Kidney tubule cell (primary cell): ENCODE measurements at places on chromosomes 13 and 19.
A peak's percentile ranks its signal among the peaks of the same experiment; 100 is the strongest.

DNA sequence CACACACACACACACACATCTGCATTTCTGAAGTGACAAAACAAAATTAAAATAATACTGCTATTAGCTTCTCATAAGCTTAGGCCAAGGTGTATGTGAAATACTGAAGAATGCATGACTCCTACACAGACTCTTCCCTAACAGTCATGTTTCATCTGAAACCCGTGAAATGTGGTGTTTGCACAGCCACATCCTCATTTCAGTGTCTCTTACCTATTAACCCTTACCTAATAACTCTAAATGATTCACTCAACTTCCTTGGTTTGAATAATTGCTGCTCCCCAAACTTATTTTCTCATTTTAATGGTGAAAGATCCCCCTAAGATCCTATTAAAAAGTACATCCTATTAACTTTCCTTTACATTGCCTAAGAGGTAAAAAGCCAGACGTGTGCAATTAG is 117.6 kb downstream of the MIPEP start:
- peak; percentile 82 for DNase-seq

DNA sequence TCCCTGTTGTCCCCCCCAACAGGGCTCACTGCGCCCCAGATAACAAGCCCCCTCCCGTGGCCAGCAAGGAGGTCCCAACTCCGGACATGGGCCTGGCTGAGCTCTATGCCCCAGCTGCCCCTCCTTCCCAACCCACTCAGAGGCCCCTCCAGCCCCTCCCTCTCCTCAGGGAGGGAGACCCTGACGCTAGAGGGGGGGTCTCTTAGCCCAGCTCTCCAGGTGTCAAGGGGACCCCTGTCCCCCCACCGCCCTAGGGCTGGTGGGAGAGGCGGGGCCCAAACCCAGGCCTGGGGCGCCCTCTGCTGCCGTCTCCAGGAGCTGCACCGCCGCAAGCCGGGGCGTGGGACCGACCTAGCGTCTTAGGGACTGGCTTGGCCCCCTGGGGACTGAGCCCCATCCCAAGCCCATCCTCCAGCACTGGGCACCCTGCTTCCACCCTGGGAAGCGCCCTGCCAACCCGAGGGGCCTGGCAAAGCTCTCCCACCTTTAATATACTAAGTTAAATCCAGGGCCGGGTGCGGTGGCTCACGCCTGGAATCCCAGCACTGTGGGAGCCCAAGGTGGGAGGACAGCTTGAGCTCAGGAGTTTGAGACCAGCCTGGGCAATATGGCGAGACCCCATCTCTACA is 1.4 kb downstream of the GRIN3B start:
- peak; percentile 37 for DNase-seq

GRCh38 chr19:6576869-6577475 is 14.0 kb downstream of the CD70 start:
- no peak for DNase-seq

- peak; percentile 95 for DNase-seq
These were observed 80.3 kb upstream of the KLHL1 start for GRCh38 chr13:70188567-70188966.

GRCh38 chr13:90533866-90534265 is 813.6 kb upstream of the MIR17HG start:
- DNase-seq = no peak

GRCh38 chr19:32653599-32653915 is 21.4 kb downstream of the ANKRD27 start:
- no peak for DNase-seq

DNA sequence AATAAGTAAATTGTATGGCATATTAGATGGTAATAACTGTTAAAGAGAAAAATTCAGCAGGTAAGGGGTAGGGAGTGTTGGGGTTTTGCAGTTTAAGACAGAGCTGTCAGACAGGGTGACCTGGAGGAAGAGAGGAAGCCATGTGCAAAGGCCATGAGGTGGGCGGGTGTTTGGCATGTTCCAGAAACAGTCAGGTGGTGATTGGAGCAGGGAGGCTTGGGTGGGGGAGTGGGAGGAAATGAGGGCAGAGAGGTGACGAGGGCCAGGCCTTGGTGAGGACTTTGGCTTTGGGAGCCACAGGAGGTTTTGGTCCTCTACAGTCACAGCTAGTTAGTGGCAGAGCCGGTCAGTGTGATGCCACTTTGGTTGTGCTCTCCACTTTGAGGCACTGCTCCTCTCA is 20.1 kb downstream of the RYR1 start:
- no peak for DNase-seq

DNA sequence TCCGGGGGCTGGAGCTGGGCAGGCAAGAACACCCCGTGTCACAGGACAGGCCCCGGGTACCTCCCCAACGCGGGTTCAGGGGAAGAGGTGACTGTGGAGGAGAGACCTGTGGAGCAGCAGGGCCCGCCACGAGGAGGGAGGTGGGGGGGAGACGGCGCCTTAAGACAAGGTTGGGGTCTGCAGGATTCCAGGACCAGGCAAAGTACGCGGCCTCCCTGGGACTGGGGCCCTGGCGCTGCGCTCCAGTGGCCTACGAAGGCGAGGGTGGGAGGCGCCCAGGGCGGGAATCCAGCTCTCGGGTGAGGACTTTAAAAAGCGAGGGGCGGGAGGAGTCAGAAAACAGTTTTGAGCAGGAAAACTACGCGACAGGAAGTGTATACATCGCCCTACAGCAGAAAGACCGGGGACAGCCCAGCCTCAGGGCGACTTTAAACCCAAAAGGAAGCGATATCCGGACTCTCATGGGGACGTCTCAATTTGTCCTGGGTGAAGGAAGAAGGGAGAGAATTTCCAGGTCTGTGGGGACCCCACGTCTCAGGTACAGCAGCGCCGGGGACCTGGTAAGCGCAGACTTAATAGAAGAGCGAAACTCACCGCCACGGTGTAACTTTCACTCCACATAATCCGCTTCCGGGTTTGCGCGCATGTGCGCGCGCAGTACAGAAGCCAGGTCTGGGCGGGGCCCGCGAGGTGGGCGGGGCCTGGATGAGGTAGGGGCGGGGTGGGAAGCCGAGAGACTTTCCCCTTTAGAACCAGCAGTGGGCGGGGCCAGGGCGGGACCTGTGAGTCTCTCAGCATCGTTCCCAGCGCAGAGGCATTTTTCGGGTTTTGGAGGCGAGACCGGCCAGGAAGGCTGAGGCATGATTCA is at the start of gene ZNF83:
TSS of gene ZNF83 (minus strand) at position 638 of the 868 bp plus-strand sequence.
- DNase-seq = peak; percentile 95
